Right lobe of liver (tissue), 6 donors: ENCODE measurements at places on chromosomes 1 and 21.

DNA sequence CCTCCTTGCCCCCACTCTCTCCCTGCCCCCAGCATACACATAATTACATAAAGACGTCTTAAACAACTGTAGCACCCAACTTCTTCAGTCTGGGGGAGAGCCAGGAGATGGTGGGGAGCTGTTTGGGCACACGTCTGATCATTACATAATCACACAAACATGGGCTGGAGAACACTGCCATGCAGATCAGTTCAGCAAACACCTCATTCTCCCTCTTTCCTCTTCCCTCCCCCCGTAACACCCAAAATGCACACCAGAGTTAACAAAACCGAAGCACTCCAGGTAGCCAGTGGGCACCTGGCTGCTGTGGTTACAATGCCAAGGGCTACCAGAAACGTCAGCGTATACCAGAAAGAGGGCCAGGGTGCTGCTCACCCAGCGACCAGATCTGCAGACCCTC, 1.6 kb downstream of the HIVEP3 start:
- no peaks in the 10 kb centered on the region for H3K4me1 ChIP-seq
- no peak overlapping the region for H3K27ac ChIP-seq
- no peaks in the 10 kb centered on the region for H3K36me3 ChIP-seq
- no peak overlapping the region for H3K4me3 ChIP-seq
- no peaks in the 10 kb centered on the region for H3K27me3 ChIP-seq

DNA sequence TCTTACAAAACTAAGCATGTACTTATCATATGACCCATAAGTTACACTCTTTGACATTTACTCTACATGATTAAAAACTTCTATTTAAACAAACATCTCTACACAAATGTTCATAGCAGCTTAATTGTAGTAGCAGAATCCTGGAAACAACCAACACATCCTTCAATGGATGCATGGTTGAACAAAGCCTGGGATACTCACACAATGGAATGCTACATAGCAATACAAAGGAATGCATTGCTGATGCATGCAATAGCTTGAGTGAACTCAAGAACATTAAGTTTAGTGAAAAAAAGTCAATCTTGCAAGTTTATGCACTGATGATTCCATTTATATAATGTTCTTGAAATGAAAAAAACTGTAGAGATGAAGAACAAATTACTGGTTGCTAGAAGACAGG, 686.9 kb downstream of the LRRIQ3 start:
- H3K27ac ChIP-seq: no peak overlapping the region
- H3K27me3 ChIP-seq: no peaks in the 10 kb centered on the region
- H3K36me3 ChIP-seq: no peaks in the 10 kb centered on the region
- no peak for DNase-seq

- H3K4me3 ChIP-seq: no peak overlapping the region
- H3K27ac ChIP-seq: no peak overlapping the region
- H3K36me3 ChIP-seq: no peaks in the 10 kb centered on the region
- H3K4me1 ChIP-seq: no peaks in the 10 kb centered on the region
These were observed 66.7 kb upstream of the GJB5 start for GRCh38 chr1:34688006-34688741.

- no peaks in the 10 kb centered on the region for H3K4me1 ChIP-seq
- no peak overlapping the region for H3K4me3 ChIP-seq
- H3K27me3 ChIP-seq: no peaks in the 10 kb centered on the region
- H3K27ac ChIP-seq: no peak overlapping the region
These were observed 139.3 kb upstream of the KIAA0040 start for GRCh38 chr1:175331891-175332290.

DNA sequence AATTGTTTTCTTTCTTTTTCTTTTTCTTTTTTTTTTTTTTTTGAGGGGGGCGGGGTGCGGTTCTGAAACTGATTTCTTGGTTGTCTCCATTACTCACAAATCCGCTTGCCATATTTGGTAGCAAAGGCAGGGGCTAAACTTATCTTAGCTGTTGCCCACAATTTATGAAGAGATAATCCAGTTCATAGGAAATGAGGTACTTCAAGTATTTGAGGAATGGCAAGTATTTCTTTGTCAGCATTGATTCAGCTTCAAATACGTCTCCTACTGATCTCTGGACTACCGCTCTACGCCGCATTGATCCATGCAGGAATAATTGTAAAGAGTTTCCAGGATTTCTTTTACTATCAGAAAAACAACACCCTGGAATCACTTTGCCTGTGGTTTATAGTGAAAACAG, 289.2 kb upstream of the DPYD start:
- no peaks in the 10 kb centered on the region for H3K36me3 ChIP-seq
- H3K27ac ChIP-seq: no peak overlapping the region
- no peaks in the 10 kb centered on the region for H3K4me1 ChIP-seq
- no peak for DNase-seq
- H3K27me3 ChIP-seq: no peaks in the 10 kb centered on the region

GRCh38 chr1:173553312-173553711, 49.6 kb downstream of the SLC9C2 start:
- no peak for DNase-seq
- H3K27ac ChIP-seq: no peak overlapping the region
- no peaks in the 10 kb centered on the region for H3K27me3 ChIP-seq
- H3K4me1 ChIP-seq: no peaks in the 10 kb centered on the region
- no peak overlapping the region for H3K4me3 ChIP-seq

GRCh38 chr1:235943581-235944114, 76.9 kb upstream of the LYST start:
- H3K36me3 ChIP-seq: no peaks in the 10 kb centered on the region
- peaks cover 1% of the 10 kb centered on the region for H3K4me1 ChIP-seq
- no peak overlapping the region for H3K4me3 ChIP-seq
- no peak overlapping the region for H3K27ac ChIP-seq

- no peak overlapping the region for H3K4me3 ChIP-seq
- H3K4me1 ChIP-seq: no peaks in the 10 kb centered on the region
- H3K36me3 ChIP-seq: no peaks in the 10 kb centered on the region
- H3K27ac ChIP-seq: no peak overlapping the region
- no peaks in the 10 kb centered on the region for H3K27me3 ChIP-seq
These were observed 240.6 kb downstream of the PTBP2 start for GRCh38 chr1:96962216-96962615.

GRCh38 chr1:234372011-234372757, 1.1 kb upstream of the COA6 start:
- H3K27ac ChIP-seq: peak overlapping the region; percentile 90
- no peaks in the 10 kb centered on the region for H3K36me3 ChIP-seq
- no peaks in the 10 kb centered on the region for H3K27me3 ChIP-seq
- no peak for DNase-seq

GRCh38 chr1:186055846-186056245, 319.2 kb downstream of the TPR start:
- no peak overlapping the region for H3K27ac ChIP-seq
- no peaks in the 10 kb centered on the region for H3K27me3 ChIP-seq
- DNase-seq: no peak
- no peaks in the 10 kb centered on the region for H3K36me3 ChIP-seq
- no peak overlapping the region for H3K4me3 ChIP-seq
- H3K4me1 ChIP-seq: peaks cover 27% of the 10 kb centered on the region

DNA sequence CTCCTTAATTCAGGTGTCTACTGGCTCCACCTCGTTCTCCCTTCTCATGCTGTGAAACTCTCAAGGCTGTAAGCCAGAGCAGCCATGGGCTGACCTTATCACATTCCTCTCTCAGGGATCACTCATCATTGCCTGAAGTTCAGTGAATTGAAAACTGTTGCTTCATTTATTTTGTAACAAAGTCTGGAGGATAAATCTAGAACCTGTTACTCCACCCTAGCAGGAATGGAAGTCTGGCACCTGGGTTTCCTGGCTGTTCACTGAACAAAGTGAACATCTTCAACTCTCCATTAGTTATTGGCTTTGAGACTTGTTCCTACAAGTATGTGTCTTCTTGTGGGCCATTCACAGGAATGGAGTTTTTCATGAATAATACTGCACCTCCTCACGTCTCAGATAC, 584.1 kb downstream of the PTPRU start:
- H3K27ac ChIP-seq: no peak overlapping the region
- H3K4me3 ChIP-seq: no peak overlapping the region
- H3K4me1 ChIP-seq: no peaks in the 10 kb centered on the region
- H3K36me3 ChIP-seq: no peaks in the 10 kb centered on the region

DNA sequence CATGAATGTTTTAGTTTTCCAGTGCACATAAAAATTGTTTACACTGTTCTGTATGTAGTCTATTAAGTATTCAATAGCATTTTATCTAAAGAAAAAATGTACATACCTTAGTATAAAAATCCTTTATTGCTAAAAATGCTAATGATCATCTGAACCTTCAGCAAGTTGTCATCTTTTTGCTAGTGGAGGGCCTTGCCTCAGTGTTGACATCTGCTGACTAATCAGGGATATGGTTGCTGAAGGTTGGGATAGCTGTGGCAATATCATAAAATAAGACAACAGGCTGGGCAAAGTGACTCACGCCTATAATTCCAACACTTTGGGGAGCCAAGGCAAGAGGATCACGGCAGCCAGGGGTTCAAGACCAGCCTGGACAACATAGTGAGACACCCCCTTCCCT, 9.0 kb downstream of the DYNLT5 start:
- no peaks in the 10 kb centered on the region for H3K27me3 ChIP-seq
- no peak for DNase-seq
- no peak overlapping the region for H3K27ac ChIP-seq
- H3K36me3 ChIP-seq: no peaks in the 10 kb centered on the region

DNA sequence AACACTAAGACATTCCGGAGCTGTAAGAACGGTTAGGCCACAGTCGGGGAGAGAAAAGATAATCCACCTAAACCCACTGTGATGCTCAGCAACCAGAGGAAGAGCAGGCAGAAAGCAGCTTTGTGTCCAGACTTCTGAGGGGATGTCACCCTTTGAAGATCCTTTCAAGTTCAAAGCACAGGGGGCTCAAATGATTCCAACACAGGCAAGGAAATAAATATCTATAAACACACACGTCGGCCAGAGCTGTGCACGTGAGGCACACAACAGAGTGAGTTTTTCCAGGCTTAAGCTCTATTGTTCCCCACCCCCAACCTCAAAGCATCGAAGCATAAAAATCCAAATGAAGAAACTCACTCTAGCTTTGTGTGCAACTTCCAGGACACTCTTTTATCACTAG, 479.0 kb downstream of the DISC1 start:
- no peaks in the 10 kb centered on the region for H3K36me3 ChIP-seq
- no peaks in the 10 kb centered on the region for H3K4me1 ChIP-seq
- no peak overlapping the region for H3K4me3 ChIP-seq
- DNase-seq: no peak

DNA sequence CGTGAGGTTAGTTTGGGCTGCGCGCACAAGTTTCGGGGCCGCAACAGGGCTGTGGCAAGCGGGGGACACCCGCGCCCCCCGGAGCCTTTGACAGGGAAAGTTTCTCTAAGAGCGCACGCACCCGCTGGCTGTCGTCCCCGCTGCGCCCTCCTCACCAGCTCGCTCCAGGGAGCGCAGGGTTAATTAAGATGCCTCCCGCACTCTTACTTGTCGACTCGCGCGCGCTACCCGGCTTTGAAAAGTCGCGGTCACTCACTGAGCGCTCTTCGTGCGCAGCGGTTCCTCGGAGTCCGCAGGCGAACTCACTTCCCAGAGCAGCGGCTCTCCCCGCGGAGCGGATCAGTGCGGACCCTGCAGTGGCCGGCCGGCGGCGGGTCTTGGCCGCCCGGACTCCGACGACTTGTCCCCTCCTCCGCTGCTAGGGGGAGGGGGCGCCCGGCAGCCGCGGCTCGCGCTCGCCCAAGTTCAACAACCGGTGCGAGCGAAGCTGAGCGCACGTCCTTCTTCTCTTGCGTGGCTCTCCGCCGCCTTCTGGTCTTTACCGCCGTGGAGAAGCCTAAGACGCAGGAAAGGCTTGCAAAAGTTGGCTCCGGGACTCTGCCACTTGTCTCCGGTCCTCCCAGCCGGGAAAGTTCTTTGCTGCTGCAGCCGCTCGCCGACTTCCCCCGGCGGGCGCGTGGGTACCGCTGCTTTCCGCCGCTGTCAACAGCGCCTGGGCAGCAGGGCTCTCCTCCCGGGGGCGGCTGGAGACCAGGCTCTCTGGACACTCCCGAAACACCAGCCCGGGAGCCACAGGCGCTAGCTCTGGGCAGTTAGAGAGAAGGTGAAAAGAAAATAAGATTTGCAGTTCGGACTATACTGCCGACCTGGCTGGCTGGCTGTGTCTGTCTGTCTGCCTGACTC, 506 bp downstream of the JUN start:
- H3K27ac ChIP-seq: peak overlapping the region; percentile 99
- DNase-seq: peak; percentile 59
- H3K4me1 ChIP-seq: no peaks in the 10 kb centered on the region
- peak overlapping the region; percentile 82 for H3K4me3 ChIP-seq

DNA sequence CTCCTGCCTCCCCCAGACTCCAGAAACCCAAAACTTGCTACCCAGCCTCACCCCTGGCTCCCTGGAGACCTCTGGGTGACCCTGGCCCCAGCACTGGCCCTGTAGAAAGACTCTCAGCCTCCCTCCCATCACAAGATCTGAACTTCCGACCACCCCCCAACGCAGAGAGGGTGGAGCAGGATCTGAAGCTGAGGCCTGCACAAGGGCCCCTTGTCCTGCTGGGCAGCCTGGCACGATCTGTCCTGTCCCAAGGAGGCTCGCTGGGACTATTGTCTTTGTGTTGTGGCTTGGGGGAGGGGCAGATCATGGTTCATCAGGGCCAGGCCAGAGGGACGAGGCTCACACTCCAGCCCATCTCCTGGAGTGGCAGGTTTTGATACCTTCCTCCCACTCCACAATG, 20.0 kb downstream of the PHLDA3 start:
- no peak overlapping the region for H3K27ac ChIP-seq
- no peaks in the 10 kb centered on the region for H3K36me3 ChIP-seq
- H3K4me1 ChIP-seq: no peaks in the 10 kb centered on the region
- DNase-seq: no peak
- no peaks in the 10 kb centered on the region for H3K27me3 ChIP-seq

DNA sequence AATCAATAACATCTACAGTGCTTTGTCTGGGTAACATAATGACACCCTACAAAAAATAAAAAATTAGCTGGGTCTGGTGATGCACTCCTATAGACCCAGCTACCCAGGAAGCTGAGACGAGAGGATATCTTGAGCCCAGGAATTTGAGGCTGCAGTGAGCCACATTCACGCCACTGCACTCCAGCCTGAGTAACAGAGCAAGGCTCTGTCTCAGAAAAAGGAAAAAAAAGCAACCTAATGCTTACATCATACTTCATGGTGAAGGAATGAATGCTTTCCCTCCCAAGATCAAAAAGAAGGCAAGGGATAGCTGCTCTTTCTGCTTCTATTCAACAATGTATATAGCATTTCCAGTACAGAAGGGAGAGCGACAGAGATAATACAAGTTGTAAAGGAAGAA, 24.2 kb upstream of the CTTNBP2NL start:
- no peak overlapping the region for H3K27ac ChIP-seq
- no peaks in the 10 kb centered on the region for H3K36me3 ChIP-seq
- no peak for DNase-seq

GRCh38 chr1:54499360-54500106, 48.5 kb upstream of the ACOT11 start:
- H3K4me1 ChIP-seq: peaks cover 12% of the 10 kb centered on the region
- H3K27ac ChIP-seq: no peak overlapping the region
- no peaks in the 10 kb centered on the region for H3K36me3 ChIP-seq
- peak overlapping the region; percentile 34 for H3K4me3 ChIP-seq

GRCh38 chr1:244349103-244349531, 102.6 kb downstream of the ADSS2 start:
- no peaks in the 10 kb centered on the region for H3K4me1 ChIP-seq
- no peaks in the 10 kb centered on the region for H3K27me3 ChIP-seq
- H3K27ac ChIP-seq: no peak overlapping the region
- no peak overlapping the region for H3K4me3 ChIP-seq
- DNase-seq: no peak
